Stimulated activated CD4-positive, alpha-beta T cell treated with anti-CD3 and anti-CD28 coated beads, Interleukin-1b, Interleukin-23, amount 100 ng/mL, for 4 hours (primary cell): ENCODE measurements at places on chromosomes 12 and 14.

GRCh38 chr12:105961821-105962671 lies 176.7 kb downstream of the NUAK1 start:
- no peak for DNase-seq

DNA sequence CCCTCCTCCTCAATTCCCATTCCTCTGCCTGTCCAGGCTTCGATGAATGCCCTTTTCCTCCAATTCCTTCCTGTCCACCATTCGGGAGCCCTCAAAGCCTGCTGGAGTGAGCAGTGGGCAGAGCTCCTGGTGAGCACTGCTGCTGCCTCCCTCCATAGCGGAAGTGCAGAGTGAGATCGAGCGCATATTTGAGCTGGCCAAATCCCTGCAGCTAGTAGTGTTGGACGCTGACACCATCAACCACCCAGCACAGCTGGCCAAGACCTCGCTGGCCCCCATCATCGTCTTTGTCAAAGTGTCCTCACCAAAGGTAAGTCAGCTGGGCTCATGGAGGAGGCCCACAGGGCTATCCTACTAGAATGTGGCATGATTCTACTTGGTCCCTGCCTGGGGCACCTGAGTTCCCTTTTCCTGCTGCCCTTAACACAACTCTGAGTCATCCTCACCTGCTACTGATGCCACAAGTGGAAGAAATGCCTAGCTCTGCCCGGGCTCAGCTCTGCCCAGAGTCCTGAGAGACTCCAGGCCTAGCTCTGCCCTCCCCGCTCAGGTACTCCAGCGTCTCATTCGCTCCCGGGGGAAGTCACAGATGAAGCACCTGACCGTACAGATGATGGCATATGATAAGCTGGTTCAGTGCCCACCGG lies 8.0 kb downstream of the CACNB3 start:
- DNase-seq: no peak

DNA sequence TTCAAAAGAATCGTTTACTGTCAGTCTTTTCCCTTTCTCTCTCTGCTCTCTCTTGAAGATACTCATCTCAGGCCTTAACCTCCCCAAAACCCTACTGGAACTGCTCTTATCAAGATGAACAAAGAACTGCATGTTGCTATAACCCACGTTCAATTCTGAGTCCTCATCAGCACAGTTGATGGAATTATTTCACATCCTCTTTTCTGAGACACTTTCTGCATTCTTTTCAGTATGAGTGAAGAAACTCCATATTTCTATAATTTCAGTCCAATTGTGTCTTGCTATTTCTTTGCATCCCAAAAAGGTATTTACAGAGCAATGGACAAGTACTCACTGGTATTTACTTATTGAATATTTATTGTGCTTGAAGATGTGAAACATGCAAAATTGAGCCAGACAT lies 160.1 kb upstream of the CPNE8 start:
- no peak for DNase-seq

DNA sequence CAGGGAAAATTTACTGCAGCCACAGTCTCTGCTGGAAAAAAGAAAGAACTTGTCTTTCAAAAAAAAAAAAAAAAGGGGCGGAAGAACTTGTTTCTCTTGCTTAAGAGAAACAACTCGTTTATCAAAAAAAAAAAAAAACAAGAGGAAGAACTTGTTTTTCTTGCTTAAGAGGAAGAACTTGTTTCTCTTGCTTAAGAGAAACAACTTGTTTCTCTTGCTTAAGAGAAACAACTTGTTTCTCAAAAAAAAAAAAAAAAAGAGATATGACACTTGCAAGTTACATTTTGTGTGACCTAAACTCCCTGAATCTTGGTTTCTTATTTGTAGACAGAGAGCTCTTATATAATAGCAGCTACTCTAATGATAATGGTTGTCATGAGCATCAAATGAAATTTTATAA lies 44.7 kb upstream of the USP15 start:
- DNase-seq: no peak

DNA sequence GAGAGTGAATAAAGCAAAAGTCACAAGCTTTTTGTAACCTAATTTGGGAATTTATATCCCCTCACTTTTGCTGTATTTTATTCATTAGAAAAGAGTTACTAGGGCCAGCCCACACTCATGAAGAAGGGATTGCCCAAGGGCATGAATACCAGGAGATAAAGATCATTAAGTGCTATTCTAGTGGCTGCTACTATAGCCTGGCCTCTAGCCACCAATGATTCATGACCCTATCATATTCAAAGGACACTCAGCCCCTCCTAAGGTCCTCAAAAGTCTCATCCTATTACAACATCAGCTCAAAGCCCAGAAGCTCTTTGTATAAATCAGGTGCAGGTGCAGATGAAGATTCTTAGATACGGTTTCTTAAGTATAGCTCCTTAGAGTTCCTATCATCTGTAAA lies 518.1 kb downstream of the TRHDE start:
- no peak for DNase-seq

DNA sequence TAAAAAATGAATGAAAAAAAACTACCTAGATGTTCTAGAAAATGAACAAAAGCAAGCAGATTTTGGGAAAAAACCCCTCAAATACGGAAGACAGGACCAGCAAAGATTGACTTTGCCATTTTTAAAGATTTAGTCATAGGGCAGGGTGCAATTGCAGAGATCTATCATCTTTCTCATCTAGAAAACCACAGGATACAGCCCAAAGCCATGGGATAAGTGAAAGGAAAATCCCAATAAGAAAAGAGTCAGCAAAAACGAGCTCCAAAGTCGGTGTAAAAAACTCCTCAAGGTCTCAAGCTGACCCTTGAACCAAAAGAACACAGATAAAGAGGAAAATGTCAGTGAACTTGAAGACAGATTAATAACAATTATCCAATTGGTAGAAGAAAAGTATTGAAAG lies 28.0 kb downstream of the CEP290 start:
- DNase-seq: no peak

GRCh38 chr12:1761857-1762256 lies 58.5 kb upstream of the LRTM2 start:
- DNase-seq: no peak

DNA sequence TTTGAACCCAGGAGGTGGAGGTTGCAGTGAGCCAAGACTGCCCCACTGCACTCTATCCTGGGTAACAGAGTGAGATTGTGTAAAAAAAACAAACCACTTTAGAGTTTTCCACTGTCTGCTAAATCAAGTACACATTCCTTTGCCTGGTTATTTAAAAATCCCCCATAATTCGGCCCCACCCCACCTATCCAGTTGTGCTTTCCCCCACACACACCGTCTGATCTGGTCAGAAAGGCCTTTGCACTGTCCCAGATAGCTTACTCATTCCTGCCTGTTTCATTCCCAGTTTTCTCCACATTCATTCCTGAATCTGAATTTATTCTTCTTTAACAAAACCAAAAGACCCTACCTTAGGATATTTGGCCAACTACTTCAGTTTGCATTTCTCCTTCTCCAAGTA lies 29.5 kb downstream of the NINJ2 start:
- DNase-seq: no peak
